ENCODE measurements at places on chromosomes 3 and 15. TPM values are rescaled to one million over a fixed set of nuclear protein-coding genes. Genes with fewer than 3 reads are reported as not detected.
A peak's percentile ranks its signal among the peaks of the same experiment; 100 is the strongest.

Gene PCOLCE2
- total RNA-seq: 8.2 TPM

Gene SLC15A2
- 1.5 TPM for total RNA-seq

Gene TMEM158
- total RNA-seq: 1.1 TPM

Gene ONECUT1
- total RNA-seq: 63.0 TPM

Gene P3H2
- total RNA-seq: 3.9 TPM

Gene SH3GL3
- total RNA-seq: not detected

Gene RAB6B
- total RNA-seq: 0.35 TPM

DNA sequence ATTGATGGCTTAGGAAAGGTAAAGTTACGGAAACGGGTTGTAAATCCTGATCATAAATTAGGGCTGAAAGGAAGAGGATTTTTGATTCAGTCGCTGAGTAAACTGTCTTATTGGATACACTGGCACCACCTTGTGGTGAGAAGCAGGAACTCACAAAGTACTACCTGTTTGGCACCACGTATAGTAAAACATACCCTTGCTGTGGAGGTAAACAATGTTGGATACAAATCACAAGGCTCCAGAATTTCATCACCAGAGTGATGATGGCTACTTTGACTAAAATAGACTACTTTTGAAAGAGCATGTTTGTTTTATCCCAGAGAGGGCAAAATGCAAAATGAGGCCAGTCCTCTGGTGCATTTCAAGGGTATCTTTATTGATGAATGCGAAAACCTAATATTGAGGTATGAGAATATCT is 216.9 kb downstream of the IGSF11 start:
- DNase-seq: peak; percentile 51

GRCh38 chr3:15029625-15030024 is 35.5 kb downstream of the MRPS25 start:
- no peak for DNase-seq

DNA sequence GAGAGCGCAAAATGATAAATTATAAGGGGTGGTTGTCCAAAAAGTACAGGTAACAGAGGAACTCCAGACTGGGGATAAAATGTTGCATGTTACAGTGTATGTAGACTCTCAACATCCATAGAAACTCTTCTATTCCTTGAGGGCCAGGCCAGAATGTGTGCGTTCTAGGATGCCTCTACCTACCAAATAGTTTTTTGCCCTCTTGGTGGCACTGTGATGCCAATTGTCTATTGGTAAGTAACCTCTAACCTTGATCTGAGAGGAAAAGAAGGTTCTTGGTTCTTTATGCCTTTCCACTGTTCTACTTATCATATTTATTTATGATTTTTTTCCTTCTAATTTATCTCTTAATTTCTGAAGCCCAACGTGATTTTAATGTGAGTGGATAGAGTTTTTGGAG is 424.6 kb downstream of the GRM7 start:
- DNase-seq: no peak

DNA sequence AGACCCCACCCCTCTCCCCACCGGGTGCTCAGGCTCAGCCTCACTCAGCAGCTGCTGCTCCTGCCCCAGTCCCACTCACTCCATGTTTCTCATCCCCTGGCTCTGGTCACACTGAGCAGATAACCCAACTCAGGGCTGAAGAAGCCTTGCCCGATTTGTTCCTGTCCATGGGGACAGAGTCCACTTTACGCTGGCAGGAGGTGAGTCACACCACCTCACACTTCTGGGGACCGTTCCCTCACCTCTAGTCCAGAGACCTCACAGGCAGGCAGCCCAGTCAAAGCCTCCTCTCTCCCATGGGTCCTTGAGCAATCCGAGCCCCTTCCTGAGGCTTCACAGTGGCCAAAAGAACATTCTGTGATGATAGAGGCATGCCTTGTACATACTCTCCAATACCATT is 1.4 kb downstream of the CIDEC start:
- no peak for DNase-seq

DNA sequence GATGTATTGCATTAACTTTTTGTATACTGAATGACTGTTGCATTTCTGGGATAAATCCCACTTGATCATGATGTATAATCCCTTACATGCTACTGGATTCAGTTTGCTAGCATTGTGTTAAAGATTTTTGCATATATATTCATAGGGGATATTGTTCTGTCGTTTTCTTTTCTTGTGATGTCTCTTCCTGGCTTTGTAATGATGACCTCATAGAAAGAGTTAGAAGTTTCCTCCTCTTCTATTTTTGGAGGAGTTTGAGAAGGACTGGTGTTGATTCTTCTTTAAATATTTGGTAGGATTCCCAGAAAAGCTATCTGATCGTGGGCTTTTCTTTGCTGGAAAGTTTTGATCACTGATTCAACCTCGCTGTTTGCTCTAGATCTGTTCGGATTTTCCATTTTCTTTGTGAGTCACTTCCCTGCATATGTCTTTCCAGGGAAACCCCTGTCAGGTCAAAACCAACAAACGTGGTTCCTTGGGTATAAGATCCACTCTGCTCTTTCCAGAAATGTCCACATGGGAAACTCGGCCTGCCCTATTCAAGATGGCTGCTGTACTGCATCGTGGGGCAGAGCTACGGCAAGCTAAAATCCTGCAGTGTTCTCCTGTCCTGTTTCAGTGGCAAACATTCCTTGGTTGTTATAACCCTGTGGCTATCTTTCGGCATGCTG is 120.4 kb downstream of the GABRG3 start:
- no peak for DNase-seq

- DNase-seq: no peak
Measured at GRCh38 chr3:14634763-14635400, 16.7 kb upstream of the CCDC174 start.

GRCh38 chr3:100954199-100954935 is 38.9 kb downstream of the ABI3BP start:
- no peak for DNase-seq

DNA sequence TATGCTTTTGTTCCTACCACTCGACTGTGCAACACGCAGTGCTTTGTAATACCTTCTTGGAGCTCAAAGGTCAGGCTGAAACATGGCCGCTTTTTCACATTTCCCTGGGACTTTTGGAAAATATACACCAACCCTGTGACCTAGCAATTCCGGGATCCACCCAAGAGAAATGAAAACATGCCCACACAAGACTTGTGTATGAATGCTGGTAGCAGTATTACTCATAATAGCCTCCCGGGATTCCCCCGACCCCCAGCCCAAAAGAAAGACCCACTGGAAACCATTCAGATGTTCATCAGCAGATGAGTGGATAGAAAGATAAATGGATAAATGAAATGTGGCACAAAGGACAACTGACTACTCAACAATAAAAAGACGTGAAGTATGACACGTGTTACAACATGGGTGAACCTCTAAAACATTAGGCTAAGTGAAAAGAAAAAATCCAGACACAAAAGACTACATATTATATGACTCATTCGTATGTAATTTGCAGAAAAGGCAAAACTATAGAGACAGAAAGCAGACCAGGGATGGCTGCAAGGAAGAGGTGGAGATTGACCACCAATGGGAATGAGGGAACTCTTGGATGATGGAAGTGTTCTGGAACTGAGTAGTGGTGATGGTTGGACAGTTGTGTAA is 104.1 kb downstream of the PGPEP1L start:
- DNase-seq: no peak

DNA sequence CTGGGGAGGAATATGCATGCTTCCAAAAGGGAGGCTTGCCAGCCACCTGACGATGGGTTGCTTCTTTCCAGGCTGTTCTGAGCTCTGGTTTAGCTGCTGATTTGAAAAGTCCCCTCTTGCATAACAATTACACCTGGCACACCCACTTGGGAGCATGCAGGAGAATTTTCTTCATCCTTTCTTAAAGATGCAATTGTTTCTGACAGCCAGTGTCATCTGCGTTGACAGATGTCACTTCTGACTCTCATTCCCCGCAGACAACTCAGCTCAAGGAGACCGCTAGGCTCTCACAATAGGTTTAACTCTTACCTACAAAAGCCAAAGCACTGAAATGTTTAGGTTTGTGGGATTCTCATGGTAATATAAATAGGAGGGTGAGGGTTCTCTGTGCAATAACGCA is 185.6 kb upstream of the SYNPR start:
- no peak for DNase-seq

DNA sequence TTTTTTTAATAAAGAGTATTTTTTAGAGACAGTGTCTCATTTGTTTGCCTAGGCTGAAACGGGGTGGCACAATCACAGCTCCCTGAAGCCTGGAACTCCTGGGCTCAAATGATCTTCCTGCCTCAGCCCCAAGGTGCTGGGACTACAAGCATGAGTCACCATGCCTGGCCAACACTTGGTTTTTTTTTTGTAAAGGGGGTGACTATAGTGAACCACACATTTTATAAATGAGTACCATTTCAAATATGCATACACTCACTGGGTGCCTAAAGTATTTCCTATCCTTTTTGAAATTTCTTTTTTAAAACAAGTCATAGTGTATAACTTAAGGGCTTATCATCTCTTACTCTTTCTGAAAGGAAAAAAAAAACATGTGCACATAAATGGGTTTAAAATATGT is 325.2 kb upstream of the MEIS2 start:
- DNase-seq: no peak

GRCh38 chr15:48785195-48785594 is 25.7 kb downstream of the CEP152 start:
- DNase-seq: peak; percentile 72

- no peak for DNase-seq
Measured at GRCh38 chr3:137039570-137039969, 81.8 kb downstream of the IL20RB start.

GRCh38 chr15:74807282-74807681 is 5.4 kb upstream of the LMAN1L start:
- no peak for DNase-seq

GRCh38 chr15:51780636-51781035 is 29.2 kb downstream of the TMOD2 start:
- no peak for DNase-seq

DNA sequence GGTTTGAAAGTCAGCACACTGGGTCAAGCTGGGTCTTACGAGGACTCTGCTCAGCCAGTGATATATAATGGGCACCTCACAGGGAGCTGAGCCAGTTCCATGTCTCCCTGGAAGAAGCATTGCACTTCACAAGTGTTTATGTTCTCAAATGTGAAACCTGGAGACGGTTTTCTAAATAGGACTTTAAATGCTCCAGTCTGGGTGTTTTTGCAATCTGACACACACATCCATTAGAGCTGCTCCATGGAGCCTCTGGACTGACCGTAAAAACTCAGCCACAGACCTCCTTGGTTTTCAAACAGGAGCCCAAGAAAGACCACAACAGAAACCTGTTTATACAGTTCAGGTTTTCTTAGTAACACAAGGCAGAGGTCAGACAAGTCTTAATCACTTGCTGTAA is 201.3 kb upstream of the LRIG1 start:
- no peak for DNase-seq

DNA sequence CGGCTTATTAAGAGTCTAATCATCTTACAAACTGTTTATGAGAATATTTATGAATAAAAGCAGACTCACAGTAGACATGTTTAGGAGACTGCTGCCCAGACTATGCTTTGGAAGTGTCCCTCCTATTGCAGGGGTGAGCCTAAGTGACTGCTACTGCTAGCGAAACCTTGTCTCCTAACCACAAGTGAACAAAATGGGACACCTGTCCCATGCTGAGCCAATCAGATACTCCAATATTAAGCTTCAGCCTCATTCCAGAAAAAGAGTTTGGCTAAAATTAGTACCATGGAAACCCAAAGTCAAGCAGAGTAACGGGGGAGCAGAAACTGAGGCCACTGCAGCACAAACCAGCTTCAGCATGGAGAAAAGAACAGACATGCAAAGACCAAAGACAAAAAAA is 4.6 kb downstream of the DENND6A start:
- DNase-seq: no peak

DNA sequence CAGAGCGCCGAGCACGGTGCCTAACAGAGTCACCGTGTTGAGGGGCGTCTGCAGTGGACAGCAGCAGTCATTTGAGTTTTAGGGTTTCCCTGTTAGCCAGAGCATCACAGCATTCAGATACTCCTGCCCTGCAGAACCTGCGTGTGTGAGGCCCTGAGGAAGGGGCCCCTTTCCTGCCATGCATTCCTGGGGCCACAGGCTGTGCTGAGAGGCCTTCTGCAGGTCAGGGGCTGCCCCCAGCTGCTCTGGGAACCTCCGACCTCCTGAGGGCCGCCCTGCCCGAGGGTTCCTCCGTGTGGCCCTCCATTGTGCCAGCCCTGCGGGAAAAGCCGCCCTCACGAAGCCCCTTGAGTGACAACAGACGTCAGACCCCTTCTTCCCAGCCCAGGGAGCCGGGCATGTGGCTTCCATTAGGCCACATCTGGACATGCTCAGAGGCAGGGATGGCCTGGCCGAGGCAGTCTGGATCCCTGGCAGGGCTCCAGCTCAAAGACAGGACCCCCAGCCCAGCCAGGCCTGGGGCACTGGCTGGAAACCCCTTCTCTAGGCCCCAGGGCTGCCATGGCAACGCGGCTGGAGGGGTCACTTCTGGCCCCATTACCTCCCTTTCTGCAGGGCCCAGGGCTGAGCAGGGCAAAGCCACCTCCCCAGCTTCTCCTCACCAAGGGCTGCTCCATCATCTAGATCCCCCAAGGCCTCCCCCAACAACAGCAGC is 25.3 kb downstream of the FBLN2 start:
- DNase-seq: no peak

GRCh38 chr3:15630646-15631350 is 29.3 kb downstream of the BTD start:
- DNase-seq: no peak

- DNase-seq: no peak
Measured at GRCh38 chr3:143084856-143085731, 34.5 kb upstream of the CHST2 start.

- no peak for DNase-seq
Measured at GRCh38 chr3:151226088-151226563, 23.1 kb upstream of the GPR171 start.

- no peak for DNase-seq
Measured at GRCh38 chr3:72597756-72598195, 250.5 kb downstream of the SHQ1 start.

- DNase-seq: no peak
Measured at GRCh38 chr15:78461171-78461888, 23.3 kb downstream of the IREB2 start.

DNA sequence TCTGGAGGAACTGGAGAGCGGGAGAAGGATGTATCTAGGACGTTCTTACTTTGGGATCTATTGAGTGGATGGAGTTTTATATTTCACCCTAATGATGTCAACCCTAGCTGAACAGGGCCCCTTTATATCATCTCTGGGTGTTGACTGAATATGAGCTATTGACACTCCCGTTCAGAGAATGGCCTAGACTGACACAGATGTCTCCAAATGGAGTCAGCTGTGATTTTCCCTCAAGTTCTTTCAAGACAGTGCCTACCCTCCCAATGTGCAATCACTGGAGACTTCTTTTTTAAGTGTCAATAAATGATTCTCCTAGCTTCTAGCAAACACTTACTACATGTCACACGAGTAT is 63.8 kb downstream of the FRMD4B start:
- no peak for DNase-seq

GRCh38 chr15:55710286-55710685 is 32.7 kb downstream of the PRTG start:
- DNase-seq: no peak
